ENCODE measurements at places on chromosomes 1 and 21.

GRCh38 chr1:15364740-15365139, 44.9 kb upstream of the EFHD2 start:
- DNase-seq: no peak

GRCh38 chr1:202968895-202969295, 1.8 kb upstream of the CYB5R1 start:
- no peak for DNase-seq

DNA sequence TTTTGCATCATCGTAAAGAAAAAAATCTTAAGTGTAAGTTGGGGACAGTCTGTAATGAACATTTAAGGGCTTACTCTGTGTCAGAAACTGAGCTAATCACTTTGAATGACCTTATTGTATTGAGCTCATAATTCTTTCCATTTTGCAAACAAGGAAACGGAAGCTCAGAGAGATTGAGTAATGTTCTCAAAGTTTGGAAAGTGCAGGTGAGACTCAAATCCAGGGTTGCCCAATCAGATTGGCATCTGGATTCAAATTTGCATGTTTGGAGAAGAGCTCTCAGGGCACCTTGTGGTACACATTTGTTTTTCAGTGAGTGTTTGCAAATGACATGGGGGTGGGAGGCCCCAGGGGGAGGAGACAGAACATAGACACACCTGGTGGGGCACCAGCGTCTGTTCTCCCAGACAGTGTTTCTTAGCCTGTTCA, 8.0 kb downstream of the ALPL start:
- DNase-seq: no peak

- no peak for DNase-seq
These were observed 22.8 kb downstream of the LACTBL1 start for GRCh38 chr1:22949822-22950331.

GRCh38 chr1:57638239-57638638, 214.4 kb upstream of the DAB1 start:
- no peak for DNase-seq

DNA sequence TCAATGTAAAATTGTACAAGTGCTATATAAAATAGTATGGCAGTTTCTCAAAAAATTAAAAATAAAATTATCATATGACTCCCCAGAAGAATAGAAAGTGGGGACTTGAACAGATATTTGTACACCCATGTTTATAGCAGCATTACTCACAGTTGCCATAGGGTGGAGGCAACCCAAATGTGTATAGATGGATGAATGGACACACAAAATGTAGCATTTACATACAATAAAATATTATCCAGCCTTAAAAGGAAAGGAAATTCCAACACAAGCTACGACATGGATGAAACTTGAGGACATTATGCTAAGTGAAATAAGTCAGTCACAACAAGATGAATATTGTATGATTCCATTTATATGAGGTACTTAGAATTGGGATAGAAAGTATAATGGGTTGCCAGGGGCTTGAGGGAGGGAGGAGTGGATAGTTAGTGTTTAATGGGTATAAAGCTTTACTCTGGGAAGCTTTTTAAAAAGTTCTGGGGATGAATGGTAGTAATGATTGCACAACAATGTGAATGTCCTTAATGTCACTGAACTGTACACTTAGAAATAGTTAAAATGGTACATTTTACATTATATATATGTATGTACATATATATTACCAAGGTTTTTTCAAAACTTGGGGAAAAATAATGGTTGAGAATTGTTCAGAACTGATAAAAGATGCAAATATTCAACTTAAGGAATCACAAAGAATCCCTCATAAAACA, 53.0 kb upstream of the ADORA3 start:
- DNase-seq: no peak

GRCh38 chr21:38325731-38326420, 69.1 kb downstream of the KCNJ15 start:
- no peak for DNase-seq

DNA sequence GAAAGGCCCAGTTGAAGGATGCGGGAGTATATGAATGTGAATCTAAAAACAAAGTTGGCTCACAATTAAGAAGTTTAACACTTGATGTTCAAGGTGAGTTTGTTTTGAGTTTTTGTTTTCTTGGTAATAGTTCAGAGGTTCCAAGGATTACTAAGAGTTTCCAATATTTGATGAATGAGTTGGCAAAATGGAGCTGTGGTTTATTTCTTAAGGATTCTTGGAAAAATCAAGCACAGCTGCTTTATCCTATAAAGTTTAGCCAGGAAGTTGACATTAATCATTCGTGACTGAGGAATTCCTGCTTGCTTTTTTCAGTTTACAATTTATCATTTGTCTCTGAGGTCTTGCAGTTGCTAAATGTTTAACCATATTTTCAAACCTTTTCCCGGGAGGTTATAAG, 15.1 kb downstream of the VCAM1 start:
- DNase-seq: no peak

DNA sequence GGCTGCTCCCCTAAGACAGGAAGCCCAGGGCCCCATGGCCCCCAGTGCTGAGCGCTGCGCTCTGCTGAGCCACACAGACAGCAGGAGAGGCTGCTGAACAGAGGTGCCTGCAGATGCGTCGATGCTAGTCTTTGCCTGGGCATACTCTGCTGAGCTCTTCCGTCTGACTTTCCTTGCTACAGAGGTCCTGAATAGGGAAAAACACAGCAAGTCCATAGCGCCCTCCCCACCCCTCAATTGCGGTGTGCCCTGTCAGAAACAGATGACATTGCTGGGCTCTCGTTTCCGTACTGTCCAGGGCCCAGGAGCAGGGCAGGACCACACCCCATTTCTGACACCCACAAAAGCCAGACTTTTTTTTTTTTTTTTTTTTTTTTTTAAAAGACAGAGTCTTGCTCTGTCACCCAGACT, 252.5 kb downstream of the SDCCAG8 start:
- DNase-seq: no peak

DNA sequence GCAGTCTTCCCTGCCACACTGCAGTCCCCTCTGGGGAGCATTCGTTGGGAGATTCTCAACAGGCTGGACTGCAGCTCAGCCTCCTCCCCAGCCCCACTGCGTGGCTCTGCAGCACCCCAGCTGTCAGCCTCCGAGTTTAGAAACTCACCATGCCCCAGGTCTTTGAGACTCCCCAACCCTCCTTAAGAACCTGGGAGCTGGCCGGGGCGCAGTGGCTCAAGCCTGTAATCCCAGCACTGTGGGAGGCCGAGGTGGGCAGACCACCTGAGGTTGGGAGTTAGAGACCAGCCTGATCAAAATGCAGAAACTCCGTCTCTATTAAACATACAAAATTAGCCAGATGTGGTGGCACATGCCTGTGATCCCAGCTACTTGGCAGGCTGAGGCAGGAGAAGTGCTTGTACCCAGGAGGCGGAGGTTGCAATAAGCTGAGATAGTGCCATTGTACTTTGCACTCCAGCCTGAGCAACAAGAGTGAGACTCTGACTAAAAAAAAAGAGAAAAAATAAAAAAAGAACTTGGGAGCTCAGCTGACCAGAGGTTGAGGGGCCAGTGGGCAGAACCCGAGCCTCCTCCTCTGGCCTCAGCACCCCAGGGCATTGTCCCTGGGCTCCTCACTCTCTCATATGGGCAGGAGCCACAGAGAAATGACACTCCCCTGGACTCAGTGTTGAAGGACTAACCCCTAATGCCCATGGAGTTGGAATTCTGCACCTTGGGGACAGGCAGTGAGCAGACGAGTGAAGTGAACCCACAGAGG, 5.6 kb downstream of the OLIG2 start:
- no peak for DNase-seq

- peak; percentile 41 for DNase-seq
These were observed 519 bp downstream of the ZNF496 start for GRCh38 chr1:247331172-247331524.

DNA sequence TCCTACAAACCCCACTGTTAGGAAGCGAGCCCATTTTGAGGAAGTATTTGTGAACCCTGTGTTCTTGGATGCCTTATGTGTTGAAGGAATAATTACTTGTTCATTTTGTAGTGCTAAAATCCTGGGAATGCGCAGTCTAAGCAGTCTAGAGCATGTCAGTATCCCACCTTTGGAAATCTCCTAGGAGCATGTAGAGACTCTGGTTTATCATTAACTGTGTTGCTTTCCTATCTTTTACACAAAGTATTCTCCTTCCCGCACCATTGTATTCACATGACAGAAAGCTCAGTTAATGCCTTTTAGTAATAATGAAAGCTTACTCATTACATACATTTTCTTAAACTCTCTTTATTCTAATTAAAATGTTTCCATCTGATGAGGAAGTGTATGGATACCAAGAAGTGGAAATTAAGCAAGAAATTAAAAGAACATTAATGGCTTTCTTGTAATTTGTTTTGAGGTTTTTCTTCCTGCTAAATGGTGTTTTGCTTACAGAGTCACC, 99.4 kb downstream of the CAMTA1 start:
- DNase-seq: no peak

- DNase-seq: no peak
These were observed 36.7 kb upstream of the HP1BP3 start for GRCh38 chr1:20823845-20824244.

DNA sequence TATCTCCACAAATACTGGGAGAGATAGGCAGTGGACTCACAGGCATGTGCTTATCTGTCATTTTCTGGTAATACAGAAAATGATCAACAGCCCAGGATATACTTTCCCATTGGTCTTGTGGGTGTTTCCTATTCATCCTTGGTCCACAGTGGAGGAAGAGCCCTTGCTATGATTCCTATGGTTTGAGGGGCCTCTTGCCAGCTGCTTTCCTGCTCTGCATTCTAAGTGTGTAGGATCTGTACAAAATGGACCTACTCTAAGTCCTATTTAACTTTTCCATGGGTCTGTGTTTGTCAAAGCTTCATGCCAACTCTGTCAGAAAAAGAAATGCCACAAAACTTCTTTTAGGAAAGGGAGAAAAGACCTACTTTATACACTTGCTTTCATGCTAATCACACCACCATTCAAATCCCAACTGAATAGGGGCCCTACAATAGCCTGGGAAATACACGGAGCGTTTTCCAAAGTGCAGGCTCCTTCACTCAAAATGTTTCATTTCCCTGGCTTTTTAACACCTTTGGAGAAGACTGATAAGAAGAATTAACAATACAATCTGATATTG, 16.4 kb downstream of the PLPP3 start:
- no peak for DNase-seq

DNA sequence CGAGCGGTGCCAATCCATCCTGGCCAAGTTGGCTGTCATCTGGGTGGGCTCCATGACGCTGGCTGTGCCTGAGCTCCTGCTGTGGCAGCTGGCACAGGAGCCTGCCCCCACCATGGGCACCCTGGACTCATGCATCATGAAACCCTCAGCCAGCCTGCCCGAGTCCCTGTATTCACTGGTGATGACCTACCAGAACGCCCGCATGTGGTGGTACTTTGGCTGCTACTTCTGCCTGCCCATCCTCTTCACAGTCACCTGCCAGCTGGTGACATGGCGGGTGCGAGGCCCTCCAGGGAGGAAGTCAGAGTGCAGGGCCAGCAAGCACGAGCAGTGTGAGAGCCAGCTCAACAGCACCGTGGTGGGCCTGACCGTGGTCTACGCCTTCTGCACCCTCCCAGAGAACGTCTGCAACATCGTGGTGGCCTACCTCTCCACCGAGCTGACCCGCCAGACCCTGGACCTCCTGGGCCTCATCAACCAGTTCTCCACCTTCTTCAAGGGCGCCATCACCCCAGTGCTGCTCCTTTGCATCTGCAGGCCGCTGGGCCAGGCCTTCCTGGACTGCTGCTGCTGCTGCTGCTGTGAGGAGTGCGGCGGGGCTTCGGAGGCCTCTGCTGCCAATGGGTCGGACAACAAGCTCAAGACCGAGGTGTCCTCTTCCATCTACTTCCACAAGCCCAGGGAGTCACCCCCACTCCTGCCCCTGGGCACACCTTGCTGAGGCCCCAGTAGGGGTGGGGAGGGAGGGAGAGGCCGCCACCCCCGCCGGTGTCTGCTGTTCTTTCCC, 5.3 kb downstream of the GPR37L1 start:
- no peak for DNase-seq

DNA sequence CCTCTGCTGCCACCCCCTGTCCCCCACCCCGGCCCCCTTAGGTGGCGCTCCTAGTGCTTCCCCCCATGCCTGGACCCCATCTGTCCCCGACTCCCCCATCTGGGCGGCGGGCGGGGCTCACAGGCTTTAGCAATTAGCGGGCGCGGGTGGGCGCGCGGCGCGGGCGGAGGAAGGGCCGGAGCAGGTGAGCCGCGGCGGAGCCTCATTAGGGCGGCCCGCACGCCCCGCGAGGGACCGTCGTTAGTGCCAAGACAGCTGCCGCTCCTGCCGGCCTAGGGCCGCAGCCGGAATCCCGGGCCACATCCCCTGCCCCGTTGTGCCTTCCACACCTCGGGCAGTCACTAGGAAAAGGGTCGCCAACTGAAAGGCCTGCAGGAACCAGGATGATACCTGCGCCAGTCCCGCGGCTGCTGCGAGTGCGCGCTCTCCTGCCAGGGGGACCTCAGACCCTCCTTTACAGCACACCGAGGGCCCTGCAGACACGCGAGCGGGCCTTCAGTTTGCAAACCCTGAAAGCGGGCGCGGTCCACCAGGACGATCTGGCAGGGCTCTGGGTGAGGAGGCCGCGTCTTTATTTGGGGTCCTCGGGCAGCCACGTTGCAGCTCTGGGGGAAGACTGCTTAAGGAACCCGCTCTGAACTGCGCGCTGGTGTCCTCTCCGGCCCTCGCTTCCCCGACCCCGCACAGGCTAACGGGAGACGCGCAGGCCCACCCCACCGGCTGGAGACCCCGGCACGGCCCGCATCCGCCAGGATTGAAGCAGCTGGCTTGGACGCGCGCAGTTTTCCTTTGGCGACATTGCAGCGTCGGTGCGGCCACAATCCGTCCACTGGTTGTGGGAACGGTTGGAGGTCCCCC, 7.6 kb downstream of the OLIG2 start:
- DNase-seq: no peak

DNA sequence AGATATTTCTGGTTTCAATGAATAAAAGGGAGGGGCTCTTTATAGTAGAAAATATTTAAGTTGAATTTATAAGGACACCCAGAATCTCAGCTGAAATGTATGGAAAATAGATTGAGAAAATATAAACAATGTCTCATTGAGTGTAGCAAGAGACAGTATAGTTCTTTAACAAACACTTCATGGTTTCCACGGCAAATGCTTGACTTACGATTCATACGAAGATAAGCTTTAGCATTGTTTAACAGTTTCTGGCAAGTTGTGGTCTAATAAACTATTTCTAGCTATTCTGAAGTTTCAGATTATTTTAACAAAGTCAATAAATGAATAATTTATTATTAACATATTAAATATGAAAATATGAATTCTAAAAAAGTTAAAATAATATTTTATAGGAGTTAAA, 1419.4 kb downstream of the KCNT2 start:
- no peak for DNase-seq

- no peak for DNase-seq
These were observed 96.3 kb upstream of the KLHDC7A start for GRCh38 chr1:18384471-18384870.

All from brain pericyte (primary cell).